Liver (tissue), 10 donors: ENCODE measurements at places on chromosomes 1 and 21. TPM values are rescaled to one million over a fixed set of nuclear protein-coding genes. Genes with fewer than 3 reads are reported as not detected.

DNA sequence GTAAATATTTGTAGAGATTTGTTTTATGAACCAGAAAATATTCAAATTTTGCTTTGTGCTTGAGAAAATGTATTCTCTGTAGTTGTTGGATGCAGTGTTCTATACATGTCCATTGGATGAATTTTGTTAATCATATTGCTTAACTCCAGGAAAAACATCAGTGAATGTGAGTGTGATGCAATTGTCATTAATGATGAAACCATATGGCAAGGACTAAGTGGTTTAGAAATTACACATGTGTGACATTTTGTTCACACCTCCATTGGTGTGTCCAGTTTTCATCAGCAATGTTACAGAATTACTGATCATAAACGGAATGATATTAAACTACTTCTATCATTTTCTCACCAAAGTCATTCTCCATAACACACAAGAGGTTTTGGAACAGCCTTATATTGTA is 151.8 kb upstream of the ST6GALNAC5 start:
- no peak overlapping the region for H3K27ac ChIP-seq
- no peak overlapping the region for H3K4me3 ChIP-seq
- no peaks in the 10 kb centered on the region for H3K36me3 ChIP-seq
- H3K27me3 ChIP-seq: no peaks in the 10 kb centered on the region

TMEM79 gene
- 1.5 TPM for total RNA-seq

HSD11B1 gene
- 0.09 TPM for total RNA-seq

GRCh38 chr1:156476501-156477298 is 23.9 kb downstream of the MEF2D start:
- H3K4me1 ChIP-seq: peaks cover 41% of the 10 kb centered on the region
- DNase-seq: no peak
- no peak overlapping the region for H3K27ac ChIP-seq
- no peaks in the 10 kb centered on the region for H3K27me3 ChIP-seq
- peaks cover 47% of the 10 kb centered on the region for H3K36me3 ChIP-seq
- no peak overlapping the region for H3K4me3 ChIP-seq
